Stimulated activated naive CD4-positive, alpha-beta T cell treated with Interleukin-2 at 50 U/mL for 16 hours (primary cell): ENCODE measurements at places on chromosomes 3 and 15.
A peak's percentile ranks its signal among the peaks of the same experiment; 100 is the strongest.

DNA sequence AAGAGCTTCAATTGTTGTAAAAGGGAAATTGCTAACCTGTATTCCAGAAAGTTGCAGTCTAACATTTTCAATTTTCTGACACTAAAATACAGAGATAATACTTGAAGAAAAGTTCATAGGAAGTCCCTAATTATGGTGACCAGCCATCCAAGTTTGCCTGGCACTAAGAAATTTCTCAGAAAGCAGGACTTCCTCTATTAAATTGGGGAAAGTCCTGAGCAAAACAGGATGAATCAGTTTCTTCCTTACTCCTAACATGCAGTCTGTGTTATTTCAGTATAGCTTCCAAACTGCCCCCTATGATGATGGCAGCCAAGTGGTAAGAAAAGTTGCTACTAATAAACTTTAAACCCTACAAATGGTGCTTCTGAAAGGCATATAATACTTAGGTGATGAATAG is 133.5 kb upstream of the SGO1 start:
- DNase-seq = no peak

GRCh38 chr3:189288348-189289235 is 116.8 kb downstream of the TPRG1 start:
- DNase-seq = no peak

GRCh38 chr3:177665122-177665808 is 468.0 kb upstream of the TBL1XR1 start:
- DNase-seq = no peak

- no peak for DNase-seq
Measured at GRCh38 chr15:67897646-67898339, 57.9 kb upstream of the RNU6-1 start.

GRCh38 chr3:39267631-39268548 is 11.9 kb downstream of the CX3CR1 start:
- peak; percentile 79 for DNase-seq

DNA sequence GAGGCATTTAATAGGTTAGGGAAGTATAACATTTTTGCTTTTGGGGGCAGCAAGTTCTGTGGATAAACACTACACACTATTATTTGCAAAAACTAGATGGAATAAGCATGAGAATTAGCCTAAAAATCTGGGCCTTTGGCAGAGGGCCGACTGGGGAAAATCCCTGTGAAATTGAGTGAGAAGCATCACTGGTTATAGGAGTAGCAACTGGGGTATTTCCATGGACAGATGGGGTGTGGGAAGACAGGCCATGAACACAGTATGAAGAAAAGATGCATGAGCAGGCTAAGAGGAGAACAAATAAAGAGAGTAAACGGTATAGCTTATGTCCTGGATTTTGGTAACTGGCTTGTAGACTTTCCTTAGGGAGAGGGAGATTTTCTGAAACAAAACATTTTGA is 32.9 kb upstream of the CSPG5 start:
- DNase-seq = no peak

- no peak for DNase-seq
Measured at GRCh38 chr3:179452872-179453271, 1.6 kb upstream of the GNB4 start.

DNA sequence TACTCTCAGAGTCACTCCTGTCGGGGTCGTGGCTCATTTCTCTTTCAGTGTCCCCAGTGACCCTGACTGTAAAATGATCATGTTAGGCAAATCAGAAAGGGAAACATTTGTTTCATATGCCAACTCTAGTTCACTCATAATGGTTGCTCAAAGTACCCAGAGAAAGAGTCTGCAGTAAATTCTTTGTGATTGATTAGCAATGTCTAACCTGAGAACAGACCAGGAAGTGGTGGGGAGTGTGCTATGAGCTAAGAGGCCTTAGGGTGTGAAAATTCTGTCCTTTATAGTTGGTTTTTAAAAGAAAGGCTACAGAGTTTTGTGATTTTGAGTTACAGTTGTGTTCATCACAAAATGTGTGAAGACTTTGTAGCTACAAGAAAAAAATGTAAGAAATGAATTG is 108.9 kb downstream of the EDEM1 start:
- no peak for DNase-seq

GRCh38 chr3:72174040-72174439 is 389.1 kb upstream of the PROK2 start:
- no peak for DNase-seq

DNA sequence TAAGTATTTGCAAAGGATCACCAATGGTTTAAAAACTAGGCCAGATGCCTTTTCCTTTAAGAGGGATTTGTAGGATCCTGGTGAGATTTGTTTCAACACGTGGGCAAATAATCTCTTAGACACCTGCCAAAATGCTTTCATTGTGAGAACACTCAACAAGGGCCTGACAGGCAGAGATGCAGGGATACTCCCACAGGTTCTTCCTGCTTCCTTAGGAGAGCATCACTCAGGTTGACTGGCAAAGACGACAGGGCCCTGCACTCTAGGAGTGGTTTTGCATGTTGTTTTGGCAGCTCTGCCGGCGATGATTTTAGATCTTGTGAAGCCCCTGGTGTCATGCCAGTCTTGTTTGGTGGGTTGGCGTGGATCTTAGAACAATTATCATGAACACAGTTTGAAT is 184.5 kb downstream of the NR1D2 start:
- DNase-seq = no peak

- DNase-seq = no peak
Measured at GRCh38 chr3:12946251-12946648, 104.9 kb upstream of the RPL32 start.

DNA sequence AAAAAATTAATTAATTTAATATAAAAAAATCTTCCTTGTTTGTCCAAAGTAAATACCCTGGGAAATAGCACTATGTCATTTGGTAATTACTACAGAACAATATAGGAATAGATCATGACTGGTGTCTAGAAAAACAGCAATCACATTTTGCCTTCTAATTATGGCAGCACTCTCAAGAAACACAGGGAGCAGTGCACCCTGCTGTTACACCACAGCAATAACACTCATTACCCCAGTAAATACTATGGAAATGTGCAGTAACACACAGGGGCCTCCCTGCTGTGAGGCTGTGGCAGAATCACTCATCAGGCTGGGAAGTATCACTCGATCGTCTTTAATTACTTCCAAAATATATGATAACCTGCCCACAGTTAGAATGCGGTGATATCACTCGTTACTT is 646.0 kb downstream of the TUSC7 start:
- no peak for DNase-seq

DNA sequence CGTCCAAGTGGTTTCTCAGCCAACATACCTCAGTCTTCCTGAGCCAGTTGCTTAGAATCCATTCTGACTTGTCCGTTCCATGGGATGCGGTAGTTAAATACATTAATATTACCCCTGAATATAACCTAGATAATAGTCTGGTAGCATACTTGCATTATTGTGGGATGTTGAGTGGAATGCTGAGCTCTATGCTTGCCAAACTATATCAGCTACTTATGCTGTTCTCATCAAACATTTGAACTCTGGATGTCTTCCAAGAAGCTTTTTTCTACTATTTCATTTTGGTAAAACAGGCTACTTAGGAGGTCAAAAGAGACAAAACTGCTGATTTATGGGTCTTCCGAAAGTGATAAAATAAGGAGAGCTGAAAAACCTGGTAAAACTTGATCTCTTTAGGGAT is 429.5 kb downstream of the NAALADL2 start:
- no peak for DNase-seq

DNA sequence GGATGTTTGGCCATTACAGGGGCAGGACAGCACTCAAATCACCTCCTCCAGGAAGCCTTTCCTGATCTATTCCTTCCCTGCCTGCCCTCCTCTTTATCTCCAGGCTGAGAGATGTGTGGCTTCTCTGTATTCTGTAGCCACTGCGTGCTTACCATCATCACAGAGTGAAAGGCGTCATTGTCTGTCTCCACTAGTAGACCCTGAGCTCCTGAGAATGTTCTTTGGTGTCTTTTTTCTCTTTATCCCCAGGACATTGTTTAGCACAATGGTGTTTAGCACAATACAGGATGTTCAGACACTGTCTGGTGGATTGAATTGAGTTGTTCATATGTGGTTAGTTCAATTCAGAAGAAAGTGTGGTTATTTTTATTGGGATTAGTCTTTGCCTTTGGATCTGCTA is 26.2 kb upstream of the LARS2 start:
- no peak for DNase-seq
